Activated naive CD4-positive, alpha-beta T cell treated with Interleukin-2 at 50 U/mL for 16 hours (primary cell): ENCODE measurements at places on chromosomes 3 and 15.

DNA sequence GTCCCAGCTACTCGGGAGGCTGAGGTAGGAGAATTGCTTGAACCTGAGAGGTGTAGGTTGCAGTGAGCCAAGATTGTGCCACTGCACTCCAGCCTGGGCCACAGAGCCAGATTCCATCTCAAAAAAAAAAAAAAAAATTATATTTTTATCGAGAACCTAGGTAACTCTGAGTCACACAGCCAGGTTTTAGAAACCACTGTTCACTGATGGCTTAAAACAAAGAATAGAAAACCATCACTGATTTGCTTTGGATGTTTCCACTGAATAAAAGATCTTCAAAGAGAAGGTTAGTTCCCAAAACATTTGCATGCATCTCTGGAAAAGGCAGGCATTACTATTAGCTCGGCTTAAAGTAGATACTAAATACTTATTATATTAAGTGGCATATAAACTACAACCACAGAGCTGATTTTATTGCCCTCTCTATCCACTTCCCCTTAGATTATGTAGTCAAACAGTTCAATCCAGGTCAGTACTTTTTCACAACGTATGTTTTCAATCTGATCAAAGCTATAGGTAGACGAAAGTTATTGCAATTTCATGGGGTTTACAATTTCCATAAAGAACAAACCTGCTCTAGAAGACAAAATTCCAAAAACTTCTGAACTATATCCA is 1.4 kb downstream of the B4GALT4 start:
- no peak for DNase-seq

GRCh38 chr3:10185804-10186762 is 21.4 kb downstream of the IRAK2 start:
- no peak for DNase-seq

DNA sequence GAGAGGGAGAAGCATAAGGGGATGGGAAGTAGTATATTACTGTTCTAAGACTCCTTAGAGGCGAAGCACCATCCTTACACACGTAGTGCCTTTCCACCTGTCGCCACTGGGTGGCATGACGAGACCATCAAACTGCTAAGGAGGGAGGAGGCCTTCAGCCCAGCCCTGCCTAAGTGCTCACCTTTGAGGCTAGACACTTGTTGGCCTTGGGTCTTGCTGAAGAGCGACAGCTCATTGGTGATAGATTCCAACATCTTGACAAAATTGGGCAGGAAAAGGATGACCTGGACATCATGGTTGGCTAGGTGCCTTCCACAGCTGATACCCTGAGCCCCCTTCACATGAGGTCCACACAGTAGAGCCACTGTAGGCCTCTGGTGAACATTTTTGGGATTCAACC is 19.6 kb downstream of the CLK3 start:
- peak; percentile 77 for DNase-seq

- no peak for DNase-seq
These were observed 754.6 kb downstream of the AGBL1 start for GRCh38 chr15:86834115-86834863.

- no peak for DNase-seq
These were observed 770.2 kb upstream of the ALCAM start for GRCh38 chr3:104596551-104596950.

- no peak for DNase-seq
These were observed 117.5 kb downstream of the CMSS1 start for GRCh38 chr3:99934975-99935797.

GRCh38 chr15:63094495-63094931 is 27.1 kb upstream of the LACTB start:
- DNase-seq = no peak

DNA sequence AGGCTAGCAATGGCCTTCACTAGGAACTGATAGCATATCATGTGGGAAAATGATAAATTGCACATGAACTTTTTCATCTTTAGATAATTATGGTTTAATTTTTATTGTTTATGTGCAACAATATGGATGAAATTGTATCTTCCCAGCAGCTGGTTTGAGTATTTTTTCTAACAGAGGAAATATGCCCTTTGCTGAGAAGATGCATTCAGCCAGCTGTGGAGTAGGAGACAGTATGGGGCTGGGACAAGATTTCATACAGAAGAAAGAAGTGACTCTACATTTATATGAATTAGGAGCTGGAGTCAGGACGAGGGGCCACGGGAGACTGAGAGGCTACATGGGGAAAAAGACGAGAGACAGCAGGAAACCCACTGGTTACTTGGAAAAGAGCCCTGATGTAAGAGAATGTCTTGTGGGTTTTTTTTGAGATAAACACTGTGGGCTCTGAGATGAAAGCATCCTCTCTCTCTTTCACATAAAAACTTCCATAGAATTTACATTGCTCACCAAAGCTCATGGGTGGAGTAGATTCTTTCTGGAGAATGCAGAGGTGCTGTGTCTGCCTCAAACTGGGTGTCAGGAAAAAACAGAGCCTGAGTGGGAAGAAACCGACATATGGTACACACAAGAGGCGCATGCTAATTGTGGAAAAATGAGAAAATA is 115.2 kb upstream of the PDZRN3 start:
- no peak for DNase-seq

GRCh38 chr3:65972765-65973164 is 66.0 kb downstream of the MAGI1 start:
- DNase-seq = no peak

DNA sequence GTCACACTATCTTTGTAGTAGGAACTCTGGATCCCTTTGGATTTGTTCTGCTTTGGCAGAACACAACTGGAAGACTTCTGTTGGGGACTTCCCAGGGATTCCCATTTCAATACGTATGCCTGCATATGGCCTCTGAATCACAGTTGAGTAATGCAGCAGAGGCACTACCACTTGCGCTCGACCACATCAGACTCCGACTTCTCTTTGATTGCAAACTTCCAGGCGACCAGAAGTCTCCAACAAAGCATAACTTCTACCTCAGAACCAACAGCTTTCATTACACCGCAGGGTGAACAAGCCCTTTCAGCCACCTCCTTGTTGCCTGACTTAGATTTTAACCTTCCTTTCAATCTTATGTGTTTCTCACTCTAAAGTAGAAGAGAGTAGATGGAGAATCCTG is 924.4 kb downstream of the IGSF11 start:
- no peak for DNase-seq

DNA sequence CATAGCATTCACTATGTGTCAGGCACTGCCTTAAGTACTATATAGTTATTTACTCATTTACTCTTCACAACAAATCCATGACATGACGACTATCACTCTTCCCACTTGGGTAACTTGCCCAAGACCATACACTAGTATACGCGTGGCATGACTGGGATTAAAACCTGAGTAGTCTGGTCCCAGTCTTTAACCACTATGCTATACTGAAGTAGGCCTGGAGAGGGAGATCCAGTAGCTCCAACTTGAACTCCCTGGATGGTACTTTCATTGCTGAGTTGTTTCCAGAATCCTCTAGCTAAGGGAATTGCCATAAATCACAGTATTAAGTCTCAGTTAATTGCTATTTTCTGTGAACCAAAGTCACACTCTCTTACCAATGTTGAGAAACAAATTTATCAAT is 116.2 kb upstream of the LSAMP start:
- DNase-seq = no peak

GRCh38 chr3:10169000-10169496 is 4.3 kb downstream of the IRAK2 start:
- DNase-seq = no peak

DNA sequence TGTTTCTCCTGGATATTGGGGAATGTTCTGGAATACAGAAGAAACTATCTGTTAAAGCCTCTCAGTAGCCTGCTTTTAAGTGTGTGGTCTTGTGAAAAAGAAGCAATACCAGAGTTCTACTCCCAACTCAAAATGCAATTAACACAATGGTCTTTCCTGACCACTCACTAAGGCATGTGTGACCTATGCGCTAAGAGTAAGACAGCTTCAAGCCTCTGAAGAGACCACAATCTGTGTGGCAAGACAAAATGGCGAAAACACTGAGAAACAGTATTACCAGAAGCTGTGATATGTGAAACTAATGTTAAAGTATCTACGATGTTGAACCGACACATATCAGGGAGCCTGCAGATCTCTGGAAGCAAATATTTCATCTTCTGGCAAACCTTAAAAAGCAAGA is 33.8 kb downstream of the RYK start:
- DNase-seq = no peak

- DNase-seq = no peak
These were observed 411.4 kb upstream of the TPRG1 start for GRCh38 chr3:188760408-188760807.

DNA sequence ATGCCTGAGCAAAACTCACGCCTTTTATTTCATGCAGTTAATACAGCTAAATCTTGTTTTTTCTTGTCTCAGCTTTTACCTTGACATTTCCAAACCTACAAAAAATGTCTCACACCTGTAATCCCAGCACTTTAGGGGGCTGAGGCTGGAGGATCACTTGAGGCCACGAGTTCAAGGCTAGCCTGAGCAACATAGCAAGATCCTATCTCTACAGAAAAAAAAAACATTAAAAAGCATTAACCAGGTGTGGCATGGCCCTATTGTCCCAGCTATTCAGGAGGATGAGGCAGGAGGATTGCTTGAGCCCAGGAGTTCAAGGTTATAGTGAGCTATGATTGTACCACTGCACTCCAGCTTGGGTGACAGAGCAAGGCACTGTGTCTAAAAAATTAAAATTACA is 3.9 kb upstream of the TMEM212 start:
- no peak for DNase-seq

GRCh38 chr3:44903314-44903713 is 28.9 kb downstream of the TGM4 start:
- DNase-seq = no peak

DNA sequence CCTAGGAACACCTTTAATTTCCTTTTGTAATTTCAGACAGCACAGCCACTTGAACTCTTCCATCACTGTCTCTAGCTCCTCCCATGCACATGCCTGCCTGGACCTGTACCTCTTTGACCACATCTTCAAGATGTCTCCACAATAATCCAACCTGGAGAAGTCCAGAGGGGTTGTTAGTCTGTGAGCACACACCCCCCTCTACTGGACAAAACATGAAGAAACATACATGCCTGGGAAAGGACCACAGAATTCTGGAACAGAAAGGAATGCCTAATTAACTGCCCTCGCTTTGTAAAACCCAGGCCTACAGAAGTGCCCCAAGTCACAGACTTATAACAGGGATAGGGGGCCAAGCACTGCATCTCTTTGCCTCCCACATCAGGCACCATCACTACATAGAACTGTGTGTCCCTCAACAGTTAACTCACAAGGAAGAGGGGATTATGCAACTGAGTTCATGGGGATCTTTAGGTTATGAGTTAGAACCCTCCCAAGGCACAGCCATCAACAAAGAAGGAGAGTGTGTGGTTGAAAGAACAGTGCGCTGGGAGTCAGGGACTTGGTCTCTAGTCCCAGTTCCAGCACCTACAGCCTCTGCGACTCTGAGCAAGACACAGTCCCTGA is 61.7 kb downstream of the FMN1 start:
- no peak for DNase-seq

- no peak for DNase-seq
These were observed 14.6 kb upstream of the PIK3CA start for GRCh38 chr3:179133575-179133974.

GRCh38 chr3:40043444-40043755 is 234.0 kb downstream of the MYRIP start:
- DNase-seq = no peak

GRCh38 chr15:72998681-72999466 is 53.4 kb upstream of the NEO1 start:
- DNase-seq = no peak

DNA sequence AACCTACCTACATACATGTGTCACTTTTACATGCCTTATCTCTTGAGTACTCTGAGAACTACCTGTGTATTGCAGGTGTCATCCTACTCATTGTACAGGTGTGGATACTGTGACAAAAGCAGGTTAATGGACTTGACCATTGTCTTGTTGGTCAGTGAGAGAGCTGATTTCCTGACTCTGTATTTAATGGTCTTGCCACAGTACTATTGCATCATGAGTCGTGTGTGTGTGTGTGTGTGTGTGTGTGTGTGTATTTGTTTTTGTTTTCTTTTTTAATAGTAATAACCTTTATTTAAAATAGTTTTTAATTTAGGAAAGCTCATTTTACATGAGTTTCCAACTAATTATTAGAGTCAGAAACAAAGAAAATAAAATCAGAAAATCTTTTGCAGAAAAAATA is 7.7 kb downstream of the SELENOT start:
- DNase-seq = no peak
